ENCODE measurements at places on chromosomes 16 and 17.
A peak's percentile ranks its signal among the peaks of the same experiment; 100 is the strongest.

DNA sequence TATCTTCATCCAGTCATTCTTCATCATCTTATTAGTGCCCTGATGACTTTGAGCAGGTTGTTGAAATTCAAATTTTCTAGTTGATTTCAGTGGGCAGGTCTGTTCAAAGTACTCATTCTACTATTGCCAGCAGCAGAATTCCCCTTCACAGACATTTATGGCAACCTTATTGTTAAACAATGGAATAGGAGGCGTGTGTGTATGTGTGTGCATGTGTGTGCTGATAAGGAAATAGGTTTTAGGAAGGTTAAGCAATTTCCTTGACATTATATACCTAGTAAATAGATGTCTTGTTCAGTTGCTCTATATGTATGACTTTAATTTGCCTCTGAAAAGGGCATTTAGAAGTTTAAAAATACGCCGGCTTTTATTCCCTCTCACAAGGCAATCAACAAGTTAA, 601.4 kb upstream of the CA10 start:
- no peak for DNase-seq

- no peak for DNase-seq
Observed at GRCh38 chr17:80003969-80004368, 31.7 kb downstream of the TBC1D16 start.

DNA sequence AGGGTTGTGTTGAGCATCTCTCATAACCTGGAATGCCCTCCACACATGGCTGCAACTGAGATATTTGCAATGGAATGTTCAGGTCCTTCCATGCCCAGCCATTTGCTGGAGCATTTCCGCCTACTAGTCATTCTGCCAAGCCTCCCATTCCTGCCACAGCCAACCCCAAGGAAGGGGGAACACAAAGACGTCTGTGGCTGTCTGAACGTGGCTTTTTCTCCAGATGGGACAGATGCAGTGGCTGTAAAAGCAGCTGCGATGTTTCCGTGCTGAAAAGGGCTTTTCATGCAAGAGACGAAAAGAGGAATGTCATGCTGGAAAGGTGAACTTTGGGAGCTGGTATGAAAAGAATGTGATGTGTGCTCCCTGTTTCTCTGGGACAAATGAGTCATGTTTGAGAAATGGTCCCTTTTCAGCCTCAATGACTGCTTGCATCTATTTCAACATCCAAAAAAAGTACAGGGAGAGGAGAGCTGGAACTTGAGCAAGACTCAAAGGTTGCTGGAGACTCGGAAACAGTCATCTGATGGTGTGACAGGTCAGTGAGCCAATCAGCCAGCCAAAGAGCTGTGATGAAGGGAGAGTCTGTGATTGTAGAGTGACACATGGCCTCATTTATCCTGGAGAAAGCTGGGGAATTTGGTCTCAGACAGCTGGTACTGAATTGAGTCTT, 208.9 kb downstream of the SHISA9 start:
- no peak for DNase-seq

DNA sequence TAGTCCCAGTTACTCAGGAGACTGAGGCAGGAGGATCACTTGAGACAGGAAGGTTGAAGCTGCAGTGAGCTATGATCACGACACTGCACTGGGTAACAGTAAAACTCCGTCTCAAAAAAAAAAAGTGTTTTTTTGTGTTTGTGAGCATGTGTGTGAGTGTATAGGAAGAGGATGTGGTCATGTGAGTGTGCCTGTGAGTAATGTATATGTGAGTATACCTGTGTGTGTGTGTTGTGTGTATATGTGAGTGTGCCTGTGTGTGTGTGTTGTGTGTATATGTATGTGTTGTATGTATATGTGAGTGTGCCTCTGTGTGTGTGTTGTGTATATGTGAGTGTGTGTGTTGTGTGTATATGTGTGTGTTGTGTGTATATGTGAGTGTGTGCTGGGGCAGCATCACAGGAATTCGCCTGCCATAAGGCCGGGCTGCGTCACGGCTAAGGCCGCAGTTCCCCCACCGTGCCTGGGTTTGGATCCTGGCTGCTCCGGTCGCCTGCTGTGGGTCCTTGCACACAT, 21.4 kb upstream of the NPTX1 start:
- no peak for DNase-seq

- DNase-seq, result peak; percentile 10
Observed at GRCh38 chr17:2594722-2595599, 1.5 kb downstream of the PAFAH1B1 start.

- DNase-seq, result no peak
Observed at GRCh38 chr17:62045517-62045916, 19.6 kb downstream of the MED13 start.

- no peak for DNase-seq
Observed at GRCh38 chr16:72425571-72426341, 253.8 kb upstream of the PMFBP1 start.

DNA sequence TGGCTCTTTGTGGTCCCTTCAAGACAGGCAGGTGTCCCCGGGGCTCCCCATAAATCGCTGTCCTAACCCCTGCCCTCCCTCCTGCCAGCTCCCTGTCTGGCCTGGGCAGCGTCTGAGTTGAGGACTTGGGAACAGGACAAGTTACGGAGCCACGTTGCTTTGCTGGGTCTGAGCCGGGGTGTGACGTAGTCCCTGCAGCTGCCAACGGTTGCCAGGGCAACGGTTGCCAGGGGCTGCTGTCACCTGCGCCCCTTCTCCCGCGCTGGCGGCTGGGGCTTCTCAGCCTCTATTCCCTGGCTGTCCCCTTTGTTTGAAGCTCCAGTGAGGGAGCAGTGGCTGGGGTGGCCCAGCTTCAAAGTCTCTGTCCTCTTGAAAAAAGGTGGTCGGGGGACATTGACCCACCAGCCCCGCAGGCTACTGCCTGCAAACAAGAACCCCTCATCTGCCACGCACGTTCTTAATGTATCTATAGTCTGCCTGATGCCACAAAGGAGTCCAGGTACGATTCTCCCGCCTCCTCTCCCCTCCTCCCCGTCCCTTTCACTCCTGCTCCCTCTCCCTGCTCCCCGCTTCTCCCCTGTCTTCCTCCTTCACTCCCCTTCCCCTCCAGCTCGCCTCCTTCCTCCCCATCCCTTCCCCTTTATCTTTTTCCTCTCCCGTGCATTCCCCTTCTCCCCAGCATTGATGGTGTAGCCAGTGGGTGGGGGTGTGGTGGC, 10.9 kb downstream of the ADGRG1 start:
- no peak for DNase-seq

DNA sequence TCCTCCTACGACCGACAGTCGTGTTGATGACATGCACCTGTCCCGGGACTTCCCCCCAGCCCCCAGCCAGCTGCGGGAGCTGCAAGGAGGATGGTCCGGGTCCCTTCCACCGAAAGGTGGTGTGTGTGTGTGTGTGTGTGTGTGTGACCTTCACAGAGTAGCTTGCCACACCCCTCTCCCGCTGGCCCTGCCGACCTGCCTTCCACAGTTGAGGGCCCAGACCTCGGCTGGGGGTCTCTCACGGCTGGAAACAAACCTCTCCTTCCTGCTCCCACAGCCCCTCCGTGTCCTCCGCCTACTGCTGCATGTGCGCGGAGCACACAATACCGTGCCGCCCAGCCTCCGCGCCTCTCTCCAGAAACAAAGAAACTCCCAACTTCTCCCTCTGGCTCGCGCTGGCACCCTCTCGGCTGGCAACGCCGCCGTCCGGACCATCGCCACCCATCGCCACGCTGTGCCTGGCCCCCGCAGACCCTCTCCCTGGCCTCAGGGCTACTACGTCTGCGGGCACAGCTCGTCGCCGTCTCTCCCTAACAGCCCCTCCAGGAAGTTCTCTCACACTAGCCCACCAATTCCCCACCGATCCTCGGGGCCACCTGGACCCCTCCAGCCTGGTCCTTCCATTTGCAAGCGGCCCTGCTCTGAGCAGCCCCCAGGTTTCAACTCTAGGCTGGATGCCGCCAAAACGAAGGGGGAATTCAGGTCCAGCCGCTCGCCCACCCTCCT, 81.2 kb downstream of the TIMM22 start:
- no peak for DNase-seq

GRCh38 chr17:16433514-16433913, 18.1 kb downstream of the TRPV2 start:
- DNase-seq, result no peak

DNA sequence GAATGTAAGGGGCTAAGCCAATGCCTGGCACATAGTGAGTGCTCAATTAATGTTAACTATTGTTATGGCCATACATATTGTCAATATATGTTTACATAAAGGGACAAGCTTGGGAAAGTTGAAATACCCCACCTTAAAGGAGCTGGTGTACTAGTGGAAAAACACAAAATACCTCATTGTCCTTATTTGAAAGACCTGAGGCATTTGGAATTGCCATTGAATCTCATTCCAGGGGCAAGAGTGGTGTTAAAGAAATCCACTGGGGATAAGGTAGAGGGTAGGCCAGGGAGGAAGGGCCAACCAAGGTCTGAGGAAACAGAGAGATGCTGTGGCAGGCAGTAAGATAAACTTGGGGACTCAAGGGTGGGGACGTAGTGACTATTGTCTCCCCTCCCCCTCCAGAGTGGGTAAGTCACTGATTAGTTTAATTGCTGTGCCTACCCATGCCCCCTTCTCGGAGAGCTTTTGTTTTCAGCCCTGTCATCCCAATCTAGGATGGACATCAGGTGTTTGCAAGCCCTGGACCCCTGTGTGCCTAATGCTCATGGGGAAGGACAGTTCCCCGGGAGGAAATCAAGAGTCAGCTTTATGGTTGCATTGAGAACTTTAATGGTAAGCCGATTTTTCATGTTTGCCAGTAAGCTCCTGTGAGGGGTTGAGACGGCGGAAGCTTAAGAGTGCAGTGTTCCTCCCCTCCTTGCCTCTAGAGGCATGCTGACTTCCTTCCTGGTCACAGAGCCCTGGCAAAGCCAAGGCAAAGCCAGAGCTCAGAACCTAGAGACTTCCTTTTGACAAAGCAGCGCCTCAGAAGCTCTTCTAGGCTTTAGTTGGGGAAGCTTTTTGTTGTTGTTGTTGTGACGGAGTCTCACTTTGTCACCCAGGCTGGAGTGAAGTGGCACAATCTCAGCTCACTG, 2.5 kb upstream of the HEATR9 start:
- DNase-seq, result peak; percentile 74

DNA sequence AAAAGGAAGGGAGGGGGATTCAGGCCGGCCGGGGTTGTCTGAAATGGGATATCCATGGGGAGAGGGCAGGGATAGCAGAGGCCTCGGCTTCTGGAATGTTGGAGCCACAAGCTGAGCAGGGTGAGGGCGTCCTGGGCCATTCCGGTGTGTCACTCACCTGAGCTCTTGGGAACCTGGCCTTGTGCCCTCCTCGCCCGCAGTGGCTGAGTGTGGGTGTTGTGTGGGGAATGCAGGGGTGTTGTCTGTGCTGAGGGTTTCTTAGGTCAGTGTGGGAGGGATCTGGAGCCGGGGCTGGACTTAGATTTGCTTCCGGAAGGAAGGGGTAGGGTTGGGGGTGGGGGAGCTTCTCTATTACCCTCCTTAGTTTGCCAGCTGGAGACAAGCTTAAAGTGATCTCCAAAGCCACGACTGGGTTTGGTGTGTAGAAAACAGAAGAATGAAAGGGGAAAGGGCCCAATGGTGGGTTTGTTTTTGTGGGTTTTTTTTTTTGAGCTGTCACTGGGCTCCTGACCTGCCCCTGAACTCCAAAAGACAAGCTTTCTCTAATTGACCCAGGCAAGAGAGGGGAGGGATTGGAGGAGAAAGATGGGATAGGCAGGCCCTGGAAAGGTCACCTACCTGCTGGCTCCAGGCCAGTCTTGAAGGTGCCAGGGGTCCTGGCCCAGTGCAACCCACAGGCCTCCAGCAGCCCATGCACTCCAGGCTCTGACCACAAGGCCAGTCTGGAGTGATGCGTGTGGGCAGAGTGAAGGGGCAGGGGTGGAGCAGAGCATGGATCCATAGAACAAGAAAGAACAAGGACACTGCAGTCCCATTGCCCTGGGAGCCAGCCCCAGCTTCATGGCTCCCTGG, at the start of gene SULT1A2:
Gene SULT1A2, minus strand, starts transcription at position 211 of the 852 bp plus-strand sequence. CDS start 1,120 bp downstream, outside the sequence.
- no peak for DNase-seq

DNA sequence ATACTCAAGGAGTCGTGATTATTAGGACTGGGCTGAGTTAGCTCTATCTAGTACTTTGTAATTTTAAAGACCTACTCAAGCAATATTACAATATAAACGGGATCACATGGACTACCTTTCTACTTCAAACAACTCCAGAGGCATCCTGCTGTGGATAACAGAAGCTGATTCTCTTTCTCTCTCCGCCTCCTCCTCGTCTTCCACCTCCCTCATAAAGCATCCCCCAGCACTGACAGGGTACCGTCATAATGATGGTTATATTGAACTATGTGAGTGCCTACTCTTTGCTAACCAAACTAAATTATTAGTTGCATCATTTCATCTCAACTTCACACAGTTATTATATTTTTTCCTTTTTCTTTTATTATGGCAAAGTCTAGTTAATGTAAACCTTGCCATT, 165.4 kb upstream of the FOXF1 start:
- DNase-seq, result no peak

- peak; percentile 57 for DNase-seq
Observed at GRCh38 chr17:3647769-3648555, 11.4 kb downstream of the CTNS start.

- no peak for DNase-seq
Observed at GRCh38 chr16:27951489-27952120, 111.9 kb downstream of the GSG1L start.

DNA sequence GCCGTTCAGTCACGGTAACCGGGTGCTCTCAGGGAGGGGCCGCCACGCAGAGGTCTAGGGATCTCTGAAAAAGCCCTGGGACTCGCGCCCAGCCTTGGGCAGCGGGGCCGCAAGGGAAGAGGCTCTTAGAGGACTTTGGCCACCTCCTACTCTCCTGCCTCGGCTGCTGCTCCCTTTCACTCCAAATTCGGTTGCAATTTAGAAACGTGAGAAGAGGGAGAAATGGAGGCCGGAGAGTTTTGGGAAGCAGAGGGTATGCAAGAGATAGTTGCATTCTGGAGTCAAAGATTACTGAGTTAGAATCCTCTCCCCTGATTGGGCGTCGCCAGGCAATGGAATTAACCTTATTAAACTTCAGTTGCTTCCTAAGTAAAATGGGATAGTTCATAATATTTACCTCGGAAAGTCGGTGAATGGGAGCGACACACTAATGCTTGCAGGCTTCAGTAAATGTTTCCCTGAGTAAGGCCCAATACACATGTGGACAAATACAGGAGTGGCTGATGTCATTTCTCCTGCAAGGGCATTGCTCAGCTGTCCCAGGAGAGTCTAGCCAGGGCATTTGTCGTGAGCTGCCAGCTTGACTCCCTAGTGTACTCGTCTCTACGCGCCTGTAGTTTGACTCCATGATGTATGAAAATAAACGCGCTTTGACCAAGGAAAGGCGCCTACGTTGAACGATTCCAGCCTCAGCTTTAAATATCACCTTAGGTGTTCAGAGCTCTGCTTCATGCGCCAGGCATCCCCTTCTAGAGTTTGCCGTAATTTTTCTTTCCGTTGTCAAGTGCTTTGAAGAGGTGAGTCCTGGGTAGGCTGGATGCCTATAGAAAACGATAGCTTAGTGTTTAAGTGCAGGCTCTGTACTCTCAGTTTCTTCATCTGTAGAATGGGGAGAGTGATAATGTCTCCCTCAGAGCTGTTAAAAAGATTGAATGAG, 667 bp downstream of the OGFOD1 start:
- peak; percentile 62 for DNase-seq

GRCh38 chr17:9140550-9141424, 119.5 kb downstream of the NTN1 start:
- DNase-seq, result no peak

GRCh38 chr16:89828870-89829629, 775 bp downstream of the SPIRE2 start:
- no peak for DNase-seq
